GM10248 (cell line): ENCODE measurements at places on chromosomes 2 and 18.

DNA sequence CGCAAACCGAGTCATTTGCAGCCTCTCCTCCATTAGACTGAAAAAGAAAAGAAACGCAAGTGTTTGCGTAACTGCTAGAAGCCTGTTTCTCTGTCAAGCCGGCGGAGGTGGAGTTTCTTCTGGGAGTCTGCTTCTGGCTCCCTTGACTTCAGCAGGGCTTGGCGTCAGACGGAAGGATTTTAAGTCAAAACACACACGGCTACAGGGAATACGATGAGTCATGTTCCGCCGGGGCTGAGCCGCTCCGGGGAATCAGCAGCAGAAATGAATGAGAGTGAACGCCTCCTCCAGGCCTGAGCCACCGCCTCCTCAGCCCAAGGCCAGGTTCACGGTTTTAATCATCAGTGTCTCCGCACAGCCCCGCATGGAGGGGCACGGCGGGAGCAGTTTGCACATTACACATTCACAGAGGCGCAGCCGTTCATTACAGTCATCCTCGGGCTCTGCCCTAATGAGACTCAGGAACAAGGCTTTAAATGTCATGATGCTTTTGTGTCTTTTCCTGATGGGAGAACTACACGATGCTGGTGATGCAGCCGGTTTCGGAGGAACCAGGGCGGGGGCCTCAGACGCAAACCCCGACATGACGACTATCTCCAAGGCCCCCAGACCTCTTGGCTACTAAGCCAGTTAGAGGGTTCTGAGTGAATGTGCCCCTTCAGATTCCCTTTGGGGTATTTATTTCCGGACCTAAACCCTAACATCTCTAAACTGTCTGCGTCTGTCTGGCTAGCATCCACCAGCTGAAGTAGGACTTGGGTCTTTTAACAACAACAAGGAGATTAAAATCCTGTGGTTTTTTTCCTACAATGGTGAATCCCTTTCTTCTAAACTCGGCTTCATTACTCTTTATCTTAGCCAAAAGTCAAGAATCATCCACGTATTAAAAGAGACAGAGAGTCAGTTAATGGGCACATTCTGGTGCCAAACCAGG is 11.1 kb upstream of the SCG2 start:
- DNase-seq: no peak

DNA sequence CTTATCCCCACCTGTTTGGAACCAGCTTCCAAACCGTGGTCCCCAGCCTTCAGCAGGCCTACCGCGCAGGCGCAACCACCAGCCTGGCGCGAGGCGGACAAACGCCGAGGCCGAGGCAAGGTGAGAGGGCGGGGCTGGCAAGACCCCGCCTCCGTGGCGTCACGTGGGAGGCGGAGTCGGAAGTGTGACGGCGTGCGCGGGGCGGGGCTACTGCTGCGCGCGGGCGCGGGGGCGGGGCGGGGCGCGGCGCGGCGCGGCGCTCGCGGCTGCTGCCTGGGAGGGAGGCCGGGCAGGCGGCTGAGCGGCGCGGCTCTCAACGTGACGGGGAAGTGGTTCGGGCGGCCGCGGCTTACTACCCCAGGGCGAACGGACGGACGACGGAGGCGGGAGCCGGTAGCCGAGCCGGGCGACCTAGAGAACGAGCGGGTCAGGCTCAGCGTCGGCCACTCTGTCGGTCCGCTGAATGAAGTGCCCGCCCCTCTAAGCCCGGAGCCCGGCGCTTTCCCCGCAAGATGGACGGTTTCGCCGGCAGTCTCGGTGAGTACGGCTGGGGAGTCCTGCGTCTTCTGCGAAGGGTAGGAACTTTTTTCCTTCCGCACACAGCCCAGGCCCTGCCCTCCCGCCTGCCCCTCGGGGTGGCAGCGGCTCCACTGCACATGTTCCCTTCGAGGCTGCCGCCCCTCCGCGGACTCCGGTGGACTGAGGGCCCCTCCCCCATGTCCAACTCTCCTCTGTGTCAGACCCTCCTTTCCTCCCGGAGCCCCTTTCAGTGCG is at the start of gene EML4:
Gene EML4 (plus strand): TSS at position 254 of the 774 bp plus-strand sequence. CDS start 259 bp downstream, at position 513.
- peak; percentile 94 for DNase-seq

GRCh38 chr2:106833256-106833655 is 52.7 kb downstream of the ST6GAL2 start:
- no peak for DNase-seq

DNA sequence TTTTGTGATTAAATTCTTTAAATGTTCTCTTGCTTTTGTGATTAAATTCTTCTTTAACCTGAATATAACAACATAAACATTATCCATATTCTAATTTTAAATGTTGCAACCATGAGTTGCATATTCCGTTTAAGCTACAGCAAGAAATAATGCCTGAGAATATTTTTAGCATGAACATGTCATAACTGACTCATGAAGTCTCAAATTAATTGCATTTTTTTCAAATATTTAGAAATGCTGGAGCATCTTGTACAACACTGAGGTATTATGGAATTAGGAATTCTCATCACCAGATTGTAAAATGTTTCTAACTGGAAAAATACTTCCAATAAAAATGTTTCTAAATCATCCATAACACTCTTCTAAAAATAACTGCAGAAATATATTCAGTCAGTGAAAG is 14.7 kb downstream of the ROCK2 start:
- DNase-seq: no peak

DNA sequence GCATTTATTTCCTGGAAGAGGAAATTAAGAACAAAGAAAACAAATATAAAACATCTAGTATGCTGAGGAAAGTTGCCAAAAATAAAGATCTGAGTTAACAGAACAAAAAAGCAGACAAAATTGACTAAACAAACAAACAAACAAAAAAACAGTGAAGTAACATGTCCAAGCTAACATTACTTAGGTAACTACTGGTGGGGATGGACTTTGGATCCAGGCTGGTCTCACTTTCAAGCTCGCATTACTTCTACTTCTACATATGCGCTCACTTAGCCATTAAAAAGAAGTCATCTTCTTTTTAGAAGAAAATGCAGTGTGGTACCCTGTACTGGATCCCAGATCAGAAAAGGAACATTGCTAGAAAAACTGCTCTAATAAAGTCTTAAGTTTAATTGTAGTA is 358.9 kb downstream of the NCKAP5 start:
- DNase-seq: no peak

DNA sequence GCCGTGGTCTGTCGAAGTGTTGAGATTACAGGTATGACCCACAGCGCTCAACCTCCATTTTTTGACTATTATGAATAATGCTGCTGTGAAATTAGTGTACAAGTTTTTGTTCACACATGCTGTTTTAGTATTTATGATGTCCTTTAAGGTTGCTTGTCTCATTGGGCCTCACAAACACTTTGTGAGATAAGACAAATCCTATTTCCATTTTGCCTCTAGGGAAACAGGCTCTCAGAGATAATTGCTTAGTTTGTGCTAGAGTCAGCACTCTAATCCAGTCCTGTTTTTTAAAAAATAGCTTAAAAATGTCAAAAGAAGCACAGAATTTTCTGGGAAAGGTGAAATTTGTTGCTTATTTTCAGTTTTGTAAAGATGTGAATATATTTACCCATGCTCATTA is 43.3 kb upstream of the CUL3 start:
- DNase-seq: no peak

- no peak for DNase-seq
Measured at GRCh38 chr2:49210191-49210590, 55.9 kb upstream of the FSHR start.

GRCh38 chr18:67519592-67519991 is 3.1 kb upstream of the DSEL start:
- no peak for DNase-seq

GRCh38 chr18:50458796-50459195 is 84.0 kb downstream of the SKA1 start:
- DNase-seq: no peak

- DNase-seq: no peak
Measured at GRCh38 chr18:58605027-58606020, 23.6 kb downstream of the ALPK2 start.

DNA sequence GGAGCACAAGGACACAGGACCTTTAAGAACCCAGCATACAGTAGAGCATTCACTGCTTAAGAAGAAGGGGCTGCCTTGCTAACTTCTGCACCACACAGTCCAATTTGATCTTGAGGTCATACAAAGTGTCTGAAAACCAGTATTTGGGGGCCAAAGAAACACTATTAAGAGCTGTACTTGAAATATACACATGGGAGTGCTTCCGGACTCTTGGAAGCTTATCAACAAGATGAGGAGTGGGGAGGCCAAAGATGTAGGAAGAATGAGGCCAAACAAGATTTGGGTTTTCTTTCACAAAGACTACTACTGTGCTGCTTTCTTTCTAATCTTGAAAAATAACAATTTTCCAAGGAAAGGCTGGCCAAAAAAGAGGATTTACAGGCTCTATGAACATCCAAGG is 24.8 kb upstream of the MALL start:
- DNase-seq: no peak

GRCh38 chr18:65411061-65411460 is 339.8 kb upstream of the CDH7 start:
- no peak for DNase-seq

GRCh38 chr2:96508521-96509113 is 3.5 kb upstream of the NEURL3 start:
- DNase-seq: peak; percentile 16

GRCh38 chr2:197558393-197558792 is 42.5 kb downstream of the MOB4 start:
- no peak for DNase-seq

DNA sequence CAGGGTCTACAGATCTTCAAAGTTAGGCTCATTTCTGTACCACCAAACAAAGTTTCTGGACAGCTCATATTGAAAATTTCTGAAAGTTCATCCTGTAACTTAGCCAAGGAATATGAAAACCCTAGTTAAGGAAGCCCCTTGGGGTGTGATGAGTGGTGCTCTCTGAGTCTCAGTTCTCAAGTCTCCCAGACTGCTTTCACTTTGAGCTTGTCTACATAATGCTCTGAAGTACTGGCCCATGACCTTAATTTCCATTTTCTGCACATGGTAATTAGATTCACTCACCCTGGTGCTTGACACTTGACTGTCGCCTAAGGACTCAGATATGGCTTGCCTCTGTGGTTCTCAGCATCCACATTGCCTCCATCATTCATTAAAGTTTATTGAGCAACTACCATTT is 51.7 kb upstream of the SATB2 start:
- DNase-seq: no peak
